ENCODE measurements at places on chromosomes 2 and 18.
A peak's percentile ranks its signal among the peaks of the same experiment; 100 is the strongest.

DNA sequence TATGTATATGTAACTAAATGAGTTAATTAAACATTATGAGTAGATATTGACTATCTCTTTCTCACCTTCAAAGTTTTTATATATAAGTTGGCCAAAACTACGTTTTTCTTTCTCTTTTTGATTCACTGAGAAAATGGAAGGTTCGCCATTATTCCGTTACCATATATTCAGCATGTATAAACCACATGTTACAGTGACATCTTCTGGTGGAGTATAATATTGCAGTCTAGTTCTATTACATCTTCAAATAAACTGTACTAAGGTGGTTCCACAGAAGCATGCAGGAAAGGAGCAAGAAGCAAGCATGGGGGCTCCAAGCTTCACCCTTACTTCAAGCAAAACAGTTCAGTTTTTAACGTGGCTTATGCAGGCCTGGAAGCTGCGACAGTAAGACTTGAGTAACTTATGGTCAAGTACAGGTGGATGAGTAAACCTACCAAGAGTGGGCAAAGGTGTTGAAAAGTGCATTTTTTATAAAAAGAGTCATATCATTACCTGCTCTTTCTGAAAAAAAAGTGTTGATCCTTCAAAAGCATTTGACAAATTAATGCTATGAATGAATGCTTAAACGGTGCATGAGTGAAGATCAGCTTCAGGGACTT, 129.8 kb upstream of the RAB6C start:
- DNase-seq: peak; percentile 56

DNA sequence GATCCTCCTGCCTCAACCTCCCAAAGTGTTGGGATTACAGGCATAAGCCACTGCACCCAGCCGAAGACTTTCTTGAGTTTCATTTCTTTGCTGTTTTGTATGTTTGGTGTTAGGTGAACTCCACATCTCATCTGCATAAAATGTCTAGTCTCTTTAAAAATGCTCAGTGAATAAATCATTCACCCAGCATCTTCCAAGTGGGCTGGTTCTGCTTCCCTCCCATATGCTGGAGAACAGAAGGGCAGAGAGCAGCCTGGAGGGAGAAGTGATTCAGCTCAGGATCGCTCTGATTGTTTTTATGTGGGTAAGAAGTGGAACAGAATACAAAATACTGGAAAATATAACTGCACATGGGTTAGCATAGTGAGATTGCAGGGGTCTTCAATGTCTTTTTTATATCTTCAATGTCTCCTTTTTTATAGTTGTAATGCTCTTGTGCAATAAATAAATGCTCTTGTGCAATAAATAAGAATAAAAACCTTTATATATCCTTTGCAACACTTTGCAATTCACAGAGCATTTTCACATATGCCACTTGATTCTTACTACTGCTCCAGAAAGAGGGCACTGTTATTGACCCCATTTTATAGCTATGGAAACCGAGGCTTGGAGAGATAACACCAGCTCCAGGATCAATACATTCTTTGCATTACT, 253.0 kb upstream of the NCKAP5 start:
- DNase-seq: no peak

GRCh38 chr2:62089658-62090057, 106.3 kb upstream of the B3GNT2 start:
- no peak for DNase-seq

DNA sequence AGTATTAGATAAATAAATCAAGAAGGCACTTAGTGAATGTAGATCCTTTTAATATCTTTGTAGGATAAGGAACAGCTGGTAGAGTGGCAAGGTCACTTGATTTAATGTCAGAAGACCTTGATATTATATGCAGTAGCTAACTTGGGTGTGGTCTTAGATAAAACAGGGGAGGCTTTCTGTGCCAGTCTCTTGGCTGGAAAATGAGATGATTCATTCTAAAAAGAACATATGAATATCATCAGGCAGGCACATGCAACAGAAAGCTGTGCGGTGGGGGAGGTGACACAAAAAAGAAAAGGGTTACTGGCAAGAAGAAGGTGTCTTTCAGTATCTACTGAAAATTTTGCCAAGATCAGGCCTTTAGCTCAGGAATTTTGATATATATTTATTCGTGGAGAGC, 931.7 kb upstream of the CELF4 start:
- peak; percentile 2 for DNase-seq

DNA sequence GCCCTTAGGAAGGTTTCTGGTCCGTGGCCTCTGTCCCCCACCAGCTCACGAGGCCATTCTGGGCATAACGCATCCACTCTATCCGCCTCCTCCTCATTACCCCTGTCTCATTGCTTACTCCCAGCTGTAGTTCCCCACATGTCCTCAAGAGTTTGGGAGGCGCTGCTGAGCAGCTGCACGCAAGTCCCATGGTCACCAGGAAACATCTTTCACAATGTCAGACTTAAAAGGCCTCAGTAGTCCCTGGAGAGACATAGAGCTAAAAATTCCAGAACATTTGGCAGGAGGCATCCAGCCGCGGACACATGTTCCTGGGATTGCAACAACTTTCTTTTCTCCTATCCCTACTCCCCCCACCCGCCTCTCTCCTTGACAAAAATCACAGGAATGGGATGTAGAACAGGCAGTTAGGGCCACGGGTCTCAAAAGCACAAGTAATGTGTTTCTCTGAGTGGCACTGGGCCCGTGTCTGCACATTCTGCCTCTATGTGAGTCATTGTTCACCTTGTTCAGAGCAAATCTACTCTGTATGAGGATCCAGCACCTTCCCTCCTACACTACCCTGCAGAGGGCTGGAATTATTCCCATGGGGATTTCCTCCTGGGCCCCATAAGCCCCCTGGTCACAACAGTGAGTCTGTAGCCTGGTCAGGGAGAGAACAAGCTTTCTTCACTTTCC, 8.1 kb downstream of the LBH start:
- DNase-seq: peak; percentile 71

- DNase-seq: peak; percentile 43
These were observed 15.3 kb downstream of the CHRNA1 start for GRCh38 chr2:174748948-174749347.

DNA sequence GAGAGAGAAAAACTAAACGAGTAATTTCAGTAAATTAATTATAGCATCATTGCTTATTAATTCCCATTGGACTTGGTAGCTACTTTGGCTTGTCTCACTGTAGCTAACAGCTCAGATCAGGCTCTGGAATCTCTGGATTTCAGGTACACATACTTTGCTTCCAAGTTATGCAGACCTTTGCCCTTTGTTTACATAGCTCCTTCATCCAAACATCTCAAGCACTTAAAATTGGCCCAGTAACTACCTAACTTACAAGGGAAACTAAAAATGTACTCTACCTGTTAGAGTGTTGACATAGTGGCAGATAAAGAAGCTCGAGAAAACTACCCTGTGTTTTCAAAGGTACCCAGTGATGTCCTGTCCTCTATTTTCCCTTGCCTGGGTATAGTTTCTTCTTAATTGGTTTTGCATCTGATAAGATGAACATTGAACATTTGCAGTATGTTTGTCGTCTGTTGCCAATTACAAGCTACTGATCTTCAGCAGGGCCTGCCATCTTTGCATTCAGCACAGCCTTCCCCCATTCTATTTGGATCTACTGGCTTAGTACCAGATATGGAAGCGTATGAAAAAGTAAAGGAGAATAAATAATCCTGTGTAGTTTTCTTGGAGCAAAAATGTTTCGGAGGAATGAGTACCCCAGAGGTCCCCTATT, 601.5 kb upstream of the FANCL start:
- no peak for DNase-seq

- no peak for DNase-seq
These were observed 111.8 kb downstream of the HDAC4 start for GRCh38 chr2:239288951-239289511.

GRCh38 chr2:160203422-160203821, 3.4 kb upstream of the ITGB6 start:
- DNase-seq: no peak

DNA sequence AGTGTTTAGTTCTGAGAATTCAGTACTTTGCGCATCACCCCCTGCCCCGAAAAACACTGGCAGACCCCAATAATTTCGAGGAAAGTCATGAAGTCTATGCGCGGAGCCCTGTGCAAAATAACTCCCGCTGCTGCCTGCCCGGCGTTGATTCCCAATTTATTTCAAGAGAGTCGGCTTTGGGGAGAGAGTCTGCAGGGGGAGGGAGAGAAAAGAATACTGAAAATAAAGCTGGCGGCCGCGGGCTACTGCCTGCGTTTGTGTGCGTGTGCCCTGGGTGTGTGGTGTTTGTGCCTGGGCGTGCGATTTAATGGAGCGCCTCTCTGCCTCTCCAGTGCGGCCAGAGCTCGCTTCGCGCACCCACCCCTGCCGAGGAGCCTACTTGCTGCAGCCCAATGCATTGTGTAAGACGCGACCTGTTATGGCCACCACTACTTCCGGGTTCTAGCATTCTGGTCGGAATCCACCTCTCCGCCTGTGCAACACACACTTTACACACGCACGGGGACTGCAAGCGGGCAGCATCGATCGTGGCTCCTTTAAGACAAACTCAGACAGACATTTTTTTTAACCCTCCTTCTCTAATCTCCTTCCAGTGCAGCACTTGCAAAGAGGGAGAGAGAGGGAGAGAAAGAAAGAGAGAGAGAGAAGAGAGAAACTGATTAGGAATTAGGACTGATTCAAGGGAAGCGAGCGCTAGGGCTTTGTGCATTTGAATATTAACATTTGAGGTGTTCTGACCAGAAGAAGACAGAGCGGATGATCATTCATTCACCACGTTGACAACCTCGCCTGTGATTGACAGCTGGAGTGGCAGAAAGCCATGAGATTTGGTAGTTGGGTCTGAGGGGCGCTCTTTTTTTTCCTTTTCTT, at the start of gene MEIS1:
TSS of gene MEIS1 (plus strand) at position 447 of the 870 bp plus-strand sequence. CDS start 732 bp downstream, outside the sequence.
- peak; percentile 78 for DNase-seq

DNA sequence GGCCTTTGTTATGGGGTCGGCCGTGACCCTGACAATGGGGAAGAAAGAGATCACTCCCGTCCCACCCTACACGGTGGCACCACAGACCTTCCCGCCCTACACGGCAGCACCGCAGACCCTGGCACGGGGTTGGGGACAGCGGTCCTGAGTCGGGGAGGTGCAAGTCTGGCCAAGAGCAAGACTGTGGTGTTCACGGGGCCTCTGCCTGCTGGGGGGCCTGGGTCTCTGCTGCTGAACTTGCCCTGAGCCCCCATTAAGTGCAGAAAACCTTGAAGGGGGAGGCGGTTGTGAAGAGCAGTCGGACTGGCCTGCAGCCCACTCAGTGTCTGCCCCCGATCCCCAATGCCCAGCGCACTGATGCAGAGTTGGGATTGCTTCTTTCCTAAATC, 75.9 kb downstream of the SLC66A2 start:
- DNase-seq: no peak

GRCh38 chr2:1626271-1626681, 118.0 kb downstream of the PXDN start:
- DNase-seq: no peak

- peak; percentile 56 for DNase-seq
These were observed 40.5 kb upstream of the NABP1 start for GRCh38 chr2:191637182-191638078.

- no peak for DNase-seq
These were observed 16.7 kb upstream of the IL1A start for GRCh38 chr2:112800881-112801583.

DNA sequence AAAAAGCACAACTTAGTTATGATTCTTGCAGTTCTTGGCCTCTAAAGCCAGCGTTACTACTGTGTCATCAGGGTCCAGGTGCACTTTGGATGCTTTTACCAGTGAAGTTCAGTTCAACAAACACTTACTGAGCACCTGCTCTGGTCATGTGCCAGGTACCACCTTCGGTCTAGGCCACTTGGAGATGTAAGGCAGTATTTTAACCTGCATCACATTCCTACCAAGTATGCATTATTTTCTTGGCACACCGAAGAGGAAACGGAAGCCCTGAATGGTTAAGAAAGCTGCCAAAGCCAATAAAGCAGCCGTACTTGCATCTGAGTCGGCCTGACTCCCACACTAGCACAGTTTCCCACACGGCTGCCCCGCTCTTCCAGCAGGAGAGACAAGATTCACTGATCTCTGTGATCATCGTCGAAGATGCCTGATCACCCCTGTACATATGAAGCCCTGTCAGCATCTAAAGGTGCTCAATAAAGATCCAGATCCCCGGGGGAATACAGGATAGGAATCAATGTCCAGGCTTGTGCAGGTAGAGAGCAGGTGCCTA, 427.1 kb downstream of the EIPR1 start:
- DNase-seq: no peak

- DNase-seq: no peak
These were observed 5.0 kb upstream of the DGKD start for GRCh38 chr2:233349005-233349998.

DNA sequence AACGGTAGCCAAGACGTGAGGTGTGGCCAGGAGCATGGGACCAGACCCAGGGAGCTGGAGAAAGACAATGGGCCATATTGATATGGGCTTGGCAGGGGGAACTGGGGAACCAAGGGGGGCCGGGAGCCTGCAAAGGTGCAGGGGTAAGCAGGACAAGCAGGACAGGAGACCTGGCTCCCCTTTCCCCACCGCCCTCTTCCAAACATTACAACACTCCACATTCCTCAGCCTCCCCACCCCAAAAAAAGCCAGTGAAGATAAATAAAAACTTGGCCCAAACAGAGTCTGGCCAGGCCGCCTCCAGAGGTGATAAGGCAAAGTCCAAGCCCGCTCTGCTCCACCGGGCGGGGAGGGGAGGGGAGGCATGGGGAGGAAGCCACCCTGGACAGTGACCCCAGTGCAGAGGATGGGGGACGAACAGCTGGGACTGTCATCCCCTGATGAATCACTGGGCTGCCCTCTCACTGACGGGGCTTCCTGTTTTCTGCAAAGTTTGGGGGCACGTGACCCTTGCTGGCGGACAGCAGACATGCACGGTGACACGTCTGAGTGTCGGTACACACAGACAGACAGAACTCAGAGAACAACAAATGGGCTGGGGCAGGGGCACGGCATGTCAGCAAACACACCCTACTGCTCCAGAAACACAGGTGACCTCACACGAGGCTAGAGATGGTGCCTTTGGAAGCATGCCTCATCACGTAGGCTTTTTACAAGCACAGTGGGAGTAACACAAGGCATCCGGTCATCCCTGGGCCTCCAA, 100.2 kb downstream of the TNS1 start:
- DNase-seq: no peak

DNA sequence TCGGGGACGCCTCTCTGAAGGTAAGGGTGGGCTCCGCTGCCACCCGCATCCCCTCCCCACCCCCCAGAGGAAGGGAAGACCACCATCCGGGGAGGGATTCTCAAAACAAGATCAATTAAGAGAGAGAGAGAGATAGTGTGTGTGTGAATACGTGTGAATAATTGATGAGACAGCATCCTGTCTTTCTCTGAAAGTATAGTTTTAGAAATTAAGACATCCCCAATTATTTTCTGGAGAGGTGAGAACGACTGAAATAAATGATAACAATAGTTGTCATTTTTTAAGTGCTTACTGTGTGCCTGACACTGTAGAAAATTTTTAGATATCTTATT, 751 bp downstream of the IL18R1 start:
- DNase-seq: no peak
